NAMALWA (cell line): ENCODE measurements at places on chromosomes 5 and 9.

GRCh38 chr5:54120473-54120872, 189.9 kb downstream of the ARL15 start:
- no peak for DNase-seq

- no peak for DNase-seq
These were observed 75.5 kb downstream of the UNC13B start for GRCh38 chr9:35237311-35237710.

DNA sequence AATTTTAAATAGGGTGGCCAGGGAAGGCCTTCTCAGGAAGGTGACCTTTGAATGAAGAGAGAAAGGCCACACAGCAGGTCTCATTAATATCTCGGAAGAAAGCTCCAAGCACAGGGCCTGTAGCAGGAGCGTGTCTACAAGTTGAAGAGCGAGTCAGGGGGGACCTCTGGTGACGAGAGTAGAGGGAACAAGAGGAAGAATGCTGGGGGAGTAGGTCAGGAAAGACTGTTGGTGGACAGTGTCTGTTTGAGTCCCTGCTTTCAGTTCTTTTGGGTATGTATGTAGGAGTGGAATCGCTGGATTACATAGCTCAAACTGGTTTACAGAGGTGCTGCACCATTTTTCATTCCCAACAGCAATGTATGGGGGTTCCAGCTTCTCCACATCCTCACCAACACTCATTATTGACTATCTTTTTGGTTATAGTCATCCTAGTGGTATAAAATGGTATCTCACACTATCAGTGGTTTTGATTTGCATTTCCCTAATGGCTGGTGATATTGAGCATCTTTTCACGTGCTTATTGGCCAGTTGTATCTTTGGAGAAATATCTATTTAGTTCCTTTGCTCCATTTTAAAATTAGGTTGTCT, 55.8 kb downstream of the NUP214 start:
- DNase-seq = peak; percentile 44

- DNase-seq = no peak
These were observed 406.4 kb downstream of the HTR1A start for GRCh38 chr5:63555874-63556273.

GRCh38 chr5:178145965-178146820, 7.5 kb downstream of the NHP2 start:
- peak; percentile 81 for DNase-seq

DNA sequence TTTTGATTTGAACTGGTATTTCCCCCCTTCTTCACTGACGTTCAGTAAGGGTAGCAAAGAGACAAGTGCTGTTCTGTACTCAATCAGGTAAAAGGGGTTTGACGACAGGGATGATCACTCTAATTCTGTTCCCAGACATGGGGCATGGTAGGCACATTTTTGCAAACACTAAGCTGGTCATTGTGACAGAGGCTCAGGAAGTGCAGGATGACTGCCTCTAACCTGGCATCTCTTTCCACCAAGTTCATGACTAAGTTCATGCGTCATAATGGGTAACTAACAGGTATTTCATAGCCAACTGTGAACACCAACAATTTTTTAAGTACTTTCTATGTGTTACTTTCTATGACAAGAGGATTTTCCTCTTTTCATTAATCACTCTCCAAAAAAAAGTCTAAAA, 166.5 kb downstream of the MAPKAP1 start:
- DNase-seq = no peak

GRCh38 chr5:42547141-42547540, 123.9 kb downstream of the GHR start:
- no peak for DNase-seq

DNA sequence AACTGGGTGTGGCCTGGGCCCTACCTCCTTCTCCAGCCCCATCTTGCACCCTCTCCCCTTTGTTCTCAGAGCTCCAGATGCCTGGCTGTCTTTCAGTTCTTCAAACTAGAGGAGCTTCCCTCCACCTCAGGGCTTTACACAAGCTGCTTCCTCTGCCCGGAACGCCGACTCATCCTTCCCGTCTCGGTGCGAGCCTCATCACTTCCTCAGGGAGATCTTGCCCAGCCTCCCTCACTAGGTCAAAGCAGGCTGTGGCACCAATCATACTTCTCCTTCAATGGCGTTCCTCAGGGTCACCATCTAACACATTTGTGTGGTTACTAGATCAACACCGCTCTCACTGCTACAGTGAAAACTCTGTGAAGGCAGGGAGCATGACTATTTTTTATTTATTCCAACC, 56.2 kb upstream of the ZSWIM6 start:
- no peak for DNase-seq

- no peak for DNase-seq
These were observed 1.3 kb downstream of the RAI14 start for GRCh38 chr5:34657274-34657921.

DNA sequence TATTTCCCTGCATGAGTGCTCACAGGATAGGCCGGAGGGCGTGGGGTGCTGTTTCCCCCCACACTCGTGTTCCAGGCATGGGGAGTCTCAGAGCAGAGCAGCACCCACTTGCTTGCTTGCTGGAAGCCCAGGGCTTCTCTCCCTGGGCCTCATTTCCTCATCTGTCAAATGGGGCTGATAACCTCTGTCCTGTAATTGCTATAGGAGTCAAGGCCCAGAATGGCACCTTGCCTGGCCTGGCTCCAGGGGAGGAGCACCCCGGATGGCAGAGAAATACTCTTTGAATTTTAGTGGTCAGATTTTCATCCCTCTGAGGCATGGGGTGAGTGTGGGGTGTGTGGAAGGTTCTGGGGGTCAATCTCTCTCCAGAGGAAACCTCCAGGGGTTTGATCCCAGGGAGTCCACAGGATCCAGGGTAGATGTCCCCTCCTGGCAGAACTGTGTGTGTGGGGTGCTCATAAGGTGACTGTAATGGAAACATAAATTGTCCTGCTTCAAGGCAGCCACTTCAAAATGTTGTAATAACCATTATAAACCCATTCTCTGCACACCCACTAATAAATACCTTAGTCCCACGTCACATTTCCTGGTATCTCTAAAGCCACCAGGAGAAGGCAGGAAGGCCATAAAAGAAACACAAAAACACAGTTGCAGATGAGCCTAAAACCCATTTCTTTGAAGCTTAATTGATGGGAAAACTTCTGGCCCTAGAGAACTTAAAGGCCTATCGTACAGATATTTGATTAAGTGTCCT, 272.2 kb downstream of the FSTL4 start:
- DNase-seq = no peak

DNA sequence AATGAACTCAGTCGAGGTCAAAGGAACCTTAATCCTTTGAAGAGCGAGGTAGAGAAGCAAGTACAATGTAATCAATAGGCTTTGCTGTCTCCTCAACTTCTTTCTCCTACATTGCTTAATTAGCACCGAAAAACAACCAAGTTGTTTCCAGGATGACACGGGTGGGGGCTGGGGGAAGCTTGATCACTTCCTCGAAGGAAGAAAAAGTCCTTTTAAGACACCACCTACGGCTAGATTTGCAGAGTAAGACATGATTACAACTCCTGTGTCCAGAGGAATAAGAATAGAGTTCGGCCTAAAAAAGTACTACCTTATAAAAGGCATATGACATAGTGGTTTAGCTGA, 811 bp upstream of the ARRDC3 start:
- DNase-seq = peak; percentile 60

DNA sequence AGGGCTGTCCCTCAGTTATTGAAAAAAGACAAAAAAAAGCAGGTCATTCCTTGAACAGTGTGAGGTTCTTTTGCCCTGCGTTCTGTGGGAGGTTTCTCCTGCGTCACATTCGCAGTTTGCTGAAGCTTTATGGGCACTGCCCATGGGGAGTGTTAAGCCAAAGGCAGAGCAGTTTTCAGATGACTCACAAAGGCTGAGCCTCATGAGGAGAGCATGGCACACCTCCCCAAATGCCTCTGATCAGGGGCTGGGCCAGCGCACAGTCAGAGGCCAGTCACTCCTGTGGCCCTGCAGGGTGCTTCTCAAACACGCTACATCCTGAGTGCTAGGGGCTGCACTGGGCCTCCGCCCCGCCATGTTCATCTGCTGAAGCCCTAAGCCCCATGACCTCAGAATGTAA, 38.4 kb downstream of the IRX1 start:
- no peak for DNase-seq

DNA sequence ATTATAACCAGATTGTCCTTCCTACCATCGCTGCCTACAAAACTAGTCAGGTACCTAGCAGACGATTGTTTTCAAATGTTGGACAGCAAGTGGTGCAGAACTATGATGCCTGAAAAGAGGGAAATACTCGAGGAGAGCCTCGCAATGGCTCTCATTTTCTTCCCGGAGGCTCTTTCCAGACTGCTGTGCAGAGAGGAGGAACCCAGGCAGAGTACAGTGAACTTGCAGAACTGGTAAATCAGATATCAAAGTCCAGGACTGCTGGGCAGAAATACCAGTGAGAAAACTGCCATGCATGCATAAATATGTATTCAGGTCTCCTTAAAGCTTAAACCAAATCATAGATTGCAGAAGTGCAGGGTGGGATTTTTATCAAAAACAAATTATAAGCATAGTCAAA, 26.4 kb upstream of the UGT3A1 start:
- DNase-seq = no peak

DNA sequence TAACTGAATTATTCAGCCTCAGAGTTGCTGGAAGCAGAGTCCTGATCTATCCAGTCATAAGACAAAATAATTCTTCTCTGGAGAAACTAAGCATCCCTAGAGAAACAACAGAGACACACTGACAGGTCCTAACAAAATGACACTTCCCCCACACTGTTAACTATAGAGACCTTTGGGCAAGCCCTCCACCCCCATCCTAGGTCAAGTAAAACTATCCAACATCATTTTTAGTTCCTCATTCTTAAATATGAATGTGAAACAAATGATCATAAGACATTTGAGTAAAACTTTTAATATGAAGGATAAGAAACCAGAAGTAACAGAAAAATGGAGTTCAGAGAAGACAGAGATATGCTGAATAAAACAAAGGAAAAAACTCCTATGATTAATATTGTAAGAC, 30.9 kb downstream of the CNTLN start:
- no peak for DNase-seq

- no peak for DNase-seq
These were observed 30.1 kb upstream of the IL7R start for GRCh38 chr5:35826554-35826953.

DNA sequence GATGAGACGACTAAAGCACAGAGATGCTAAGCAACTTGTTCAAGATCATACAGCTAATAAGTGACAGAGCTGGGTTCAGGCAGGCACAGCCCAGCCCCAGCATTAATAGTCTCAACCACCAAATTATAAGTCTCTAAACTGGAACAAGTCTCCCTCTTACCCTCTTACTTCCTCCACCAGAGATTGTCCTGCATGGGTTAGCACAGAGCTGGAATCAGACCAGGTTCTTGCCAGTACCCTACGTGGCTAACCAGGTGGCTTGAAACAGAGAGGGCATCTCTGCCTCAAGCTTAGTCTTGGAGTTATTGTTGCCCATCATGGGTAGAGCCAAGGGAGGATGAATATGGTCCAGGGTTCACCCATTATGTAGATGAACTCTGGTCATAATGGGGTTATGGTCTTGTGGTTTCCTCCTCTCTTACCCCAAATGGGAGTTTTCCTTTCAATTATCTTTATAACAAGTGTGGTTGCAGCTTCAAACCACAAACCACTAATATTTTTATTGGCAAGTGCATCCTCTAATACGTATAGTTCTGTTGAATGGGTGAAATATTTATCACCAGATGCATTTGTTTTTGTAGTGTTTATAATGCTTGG, 8.3 kb upstream of the XPA start:
- no peak for DNase-seq

DNA sequence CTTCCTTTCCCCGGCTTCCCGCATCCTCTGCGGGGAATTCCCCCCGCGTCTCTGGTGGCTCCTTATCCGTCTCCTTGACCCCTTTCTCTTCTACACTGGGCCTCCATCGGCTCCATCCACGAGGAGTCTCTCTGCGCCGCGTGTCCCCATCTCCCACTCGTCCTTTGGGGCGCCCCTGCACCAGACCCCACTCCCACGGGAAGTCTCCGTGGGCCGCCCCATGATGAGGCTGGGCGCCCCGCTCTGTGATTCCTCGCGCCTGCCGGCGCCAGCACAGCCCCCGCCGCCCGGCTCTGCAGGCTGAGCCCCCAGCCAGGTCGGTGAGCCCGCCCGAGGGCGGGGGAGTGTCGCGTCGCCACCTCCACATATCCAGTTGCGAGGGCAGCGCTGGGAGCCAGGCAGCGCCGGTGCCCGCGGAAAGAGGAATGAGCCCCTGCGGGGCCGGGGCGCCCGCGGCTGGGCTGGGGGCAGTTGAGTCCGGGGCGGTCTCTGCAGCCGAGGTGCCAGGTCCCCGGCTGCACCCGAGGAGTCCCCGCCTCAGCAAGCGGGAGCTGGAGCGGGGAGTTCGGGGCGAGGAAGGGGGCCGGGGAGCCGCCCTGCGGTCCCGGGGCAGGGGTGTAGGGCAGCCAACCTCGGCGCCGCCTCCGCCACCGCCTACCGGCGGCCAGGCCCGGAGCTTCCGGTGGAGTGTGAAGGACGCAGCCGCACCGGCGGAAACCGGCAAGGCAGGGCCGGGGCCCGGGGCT, 2.1 kb upstream of the TRAF1 start:
- DNase-seq = peak; percentile 64

DNA sequence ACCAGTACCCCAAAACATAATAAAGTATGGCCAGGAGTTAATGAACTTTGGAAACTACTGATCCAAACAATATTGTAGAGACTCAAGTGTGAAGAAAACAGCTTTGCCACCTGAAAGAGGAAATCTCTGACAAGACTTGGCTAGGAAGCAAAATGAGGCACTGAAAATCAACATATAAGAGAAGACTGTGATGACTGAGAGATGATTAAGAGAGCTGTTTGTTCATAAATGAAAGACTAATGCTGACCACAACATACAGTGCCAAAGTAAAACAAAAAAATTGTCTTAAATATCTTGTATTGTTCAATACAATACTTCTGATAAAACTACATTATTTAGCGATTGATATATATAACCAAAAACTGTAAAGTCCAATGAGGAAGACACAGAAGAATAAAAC, 7.2 kb downstream of the RC3H2 start:
- no peak for DNase-seq

DNA sequence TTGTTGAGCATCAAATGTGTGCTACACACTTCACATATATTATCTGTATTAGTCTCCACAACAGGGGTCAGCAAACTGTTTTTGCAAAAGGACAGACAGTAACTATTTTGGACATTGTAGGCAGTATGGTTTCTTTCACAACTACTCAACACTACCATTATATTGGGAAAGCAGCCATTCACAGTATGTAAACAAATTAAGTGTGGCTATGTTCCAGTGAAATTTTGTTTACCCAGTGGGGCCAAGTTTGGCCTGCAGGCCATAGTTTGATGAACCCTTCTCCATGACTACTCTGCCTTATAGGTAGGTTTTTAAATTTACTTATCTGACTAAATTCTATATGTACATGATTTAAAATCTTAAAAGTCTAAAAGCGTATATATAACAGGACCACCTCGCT, 13.0 kb upstream of the FAM151B start:
- DNase-seq = no peak

- no peak for DNase-seq
These were observed 23.6 kb upstream of the CEMIP2 start for GRCh38 chr9:71791875-71792274.

GRCh38 chr5:56145106-56145505, 88.0 kb downstream of the ANKRD55 start:
- no peak for DNase-seq

GRCh38 chr5:14148483-14148882, 5.3 kb downstream of the TRIO start:
- no peak for DNase-seq
